Sigmoid colon (tissue), 7 donors: ENCODE measurements at places on chromosomes 11 and 22. TPM values are rescaled to one million over a fixed set of nuclear protein-coding genes. Genes with fewer than 3 reads are reported as not detected.

GRCh38 chr22:36948273-36949225 is 35.1 kb downstream of the CSF2RB start:
- H3K4me3 ChIP-seq: no peak overlapping the region
- peak overlapping the region; percentile 12 for H3K27ac ChIP-seq
- H3K36me3 ChIP-seq: no peaks in the 10 kb centered on the region
- DNase-seq: no peak

- no peak overlapping the region for H3K27ac ChIP-seq
- DNase-seq: no peak
- H3K4me3 ChIP-seq: no peak overlapping the region
- H3K36me3 ChIP-seq: peaks cover 9% of the 10 kb centered on the region
- no peaks in the 10 kb centered on the region for H3K27me3 ChIP-seq
These were observed 67.2 kb downstream of the SGSM1 start for GRCh38 chr22:24873226-24873625.

DNA sequence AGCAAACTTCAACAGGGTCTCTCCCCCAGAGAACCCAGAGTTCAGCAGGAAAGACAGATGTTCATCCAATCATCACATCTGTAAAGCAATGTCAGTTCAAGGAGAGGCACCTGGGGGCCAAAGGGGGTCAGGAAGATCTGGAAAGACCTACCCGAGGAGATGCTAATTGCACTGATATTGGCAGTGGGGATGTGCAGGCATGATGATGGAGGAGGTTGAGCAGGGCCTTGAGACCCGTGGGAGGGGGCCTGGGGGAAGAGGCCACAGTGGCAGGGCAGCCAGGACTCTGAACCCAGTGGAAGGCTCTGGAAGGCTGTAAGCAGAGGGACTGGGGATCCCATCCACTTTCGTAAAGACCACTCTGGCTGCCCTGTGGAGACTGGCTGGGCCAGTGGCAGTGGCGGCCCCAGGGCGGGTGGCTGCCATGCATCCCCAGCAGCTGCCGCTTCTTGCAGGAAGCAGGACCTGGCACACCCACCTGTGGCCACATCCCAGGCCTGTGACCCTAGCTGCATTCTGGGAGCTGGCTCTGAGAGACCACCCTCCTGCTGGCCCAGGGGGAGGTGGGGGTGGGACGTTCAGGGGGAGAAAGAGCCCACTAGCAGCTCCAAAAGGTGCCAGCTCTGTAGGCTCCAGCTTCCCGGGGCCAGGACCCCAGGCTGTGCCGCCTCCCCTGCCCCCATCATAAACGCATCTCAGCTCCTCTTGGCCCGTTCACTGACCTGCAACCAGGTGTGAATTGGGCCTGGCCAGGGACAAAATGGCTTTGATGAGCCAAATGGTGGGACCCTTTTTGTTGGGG is 59.9 kb upstream of the FGF3 start:
- H3K4me3 ChIP-seq: no peak overlapping the region
- no peaks in the 10 kb centered on the region for H3K27me3 ChIP-seq
- peak; percentile 45 for DNase-seq
- no peak overlapping the region for H3K27ac ChIP-seq
- H3K36me3 ChIP-seq: no peaks in the 10 kb centered on the region

GRCh38 chr11:38510041-38510440 is 1912.0 kb upstream of the RAG2 start:
- no peak overlapping the region for H3K4me3 ChIP-seq
- no peak for DNase-seq
- no peak overlapping the region for H3K27ac ChIP-seq

- H3K36me3 ChIP-seq: no peaks in the 10 kb centered on the region
- H3K4me1 ChIP-seq: peaks cover 10% of the 10 kb centered on the region
- no peak for DNase-seq
- H3K27me3 ChIP-seq: peaks cover 14% of the 10 kb centered on the region
These were observed 419.4 kb downstream of the SHANK2 start for GRCh38 chr11:70833011-70833410.

DNA sequence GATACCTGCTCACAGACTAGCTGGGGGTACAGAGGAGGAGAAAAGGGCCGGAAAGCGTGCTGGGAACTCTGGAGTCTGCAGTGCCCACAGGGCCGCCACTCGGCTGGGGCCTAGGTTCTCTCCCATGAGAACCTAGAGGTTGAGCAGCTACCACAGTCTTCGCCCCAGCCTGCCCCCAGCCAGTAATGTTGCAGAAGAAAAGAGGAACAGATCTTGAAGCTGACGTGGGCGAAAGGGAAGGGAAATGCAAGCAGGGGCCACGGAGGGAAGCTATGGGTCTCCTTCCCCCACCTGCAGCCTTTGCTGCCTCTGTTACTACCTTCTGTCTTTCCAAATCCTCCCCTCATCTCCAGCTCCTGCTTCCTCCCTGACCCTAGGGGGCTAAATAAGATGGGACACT is 28.8 kb upstream of the P2RY2 start:
- H3K27me3 ChIP-seq: no peaks in the 10 kb centered on the region
- no peak overlapping the region for H3K27ac ChIP-seq
- H3K36me3 ChIP-seq: no peaks in the 10 kb centered on the region

The USP28 gene
- total RNA-seq: 25.0 TPM

The GGTLC3 gene
- total RNA-seq: not detected
